Activated CD8-positive, alpha-beta T cell treated with anti-CD3 and anti-CD28 coated beads for 36 hours (primary cell): ENCODE measurements at places on chromosomes 13 and 19. TPM values are rescaled to one million over a fixed set of nuclear protein-coding genes. Genes with fewer than 3 reads are reported as not detected.

SPACA4 gene
- not detected for total RNA-seq

DNA sequence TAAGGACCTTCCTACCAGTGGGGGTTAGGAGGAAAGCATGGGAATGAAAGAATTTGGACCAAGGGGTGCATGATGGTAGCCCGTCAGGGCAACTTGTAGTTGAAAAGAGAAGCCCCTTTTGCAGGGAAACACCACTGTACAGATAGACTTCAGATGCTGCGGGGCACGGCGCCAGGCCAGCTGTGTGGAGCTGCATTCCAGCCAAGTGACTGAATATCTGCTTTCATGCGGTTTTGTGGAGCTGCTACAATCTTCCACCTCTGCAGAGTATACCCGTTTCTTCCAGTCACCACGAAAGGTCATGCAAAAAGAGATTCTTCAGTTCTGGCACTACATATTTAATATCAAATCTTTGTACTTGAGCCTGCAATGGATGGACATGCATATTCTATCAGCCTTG, 104.7 kb downstream of the RGCC start:
- no peak for DNase-seq

- DNase-seq, result no peak
These were observed 35.8 kb downstream of the VSTM2B start for GRCh38 chr19:29561601-29562000.

GRCh38 chr19:38310986-38311385, 4.8 kb downstream of the YIF1B start:
- DNase-seq, result no peak
